CD4-positive, alpha-beta T cell treated with Interleukin-4 for 4 hours (primary cell): ENCODE measurements at places on chromosomes 2 and 18.
A peak's percentile ranks its signal among the peaks of the same experiment; 100 is the strongest.

DNA sequence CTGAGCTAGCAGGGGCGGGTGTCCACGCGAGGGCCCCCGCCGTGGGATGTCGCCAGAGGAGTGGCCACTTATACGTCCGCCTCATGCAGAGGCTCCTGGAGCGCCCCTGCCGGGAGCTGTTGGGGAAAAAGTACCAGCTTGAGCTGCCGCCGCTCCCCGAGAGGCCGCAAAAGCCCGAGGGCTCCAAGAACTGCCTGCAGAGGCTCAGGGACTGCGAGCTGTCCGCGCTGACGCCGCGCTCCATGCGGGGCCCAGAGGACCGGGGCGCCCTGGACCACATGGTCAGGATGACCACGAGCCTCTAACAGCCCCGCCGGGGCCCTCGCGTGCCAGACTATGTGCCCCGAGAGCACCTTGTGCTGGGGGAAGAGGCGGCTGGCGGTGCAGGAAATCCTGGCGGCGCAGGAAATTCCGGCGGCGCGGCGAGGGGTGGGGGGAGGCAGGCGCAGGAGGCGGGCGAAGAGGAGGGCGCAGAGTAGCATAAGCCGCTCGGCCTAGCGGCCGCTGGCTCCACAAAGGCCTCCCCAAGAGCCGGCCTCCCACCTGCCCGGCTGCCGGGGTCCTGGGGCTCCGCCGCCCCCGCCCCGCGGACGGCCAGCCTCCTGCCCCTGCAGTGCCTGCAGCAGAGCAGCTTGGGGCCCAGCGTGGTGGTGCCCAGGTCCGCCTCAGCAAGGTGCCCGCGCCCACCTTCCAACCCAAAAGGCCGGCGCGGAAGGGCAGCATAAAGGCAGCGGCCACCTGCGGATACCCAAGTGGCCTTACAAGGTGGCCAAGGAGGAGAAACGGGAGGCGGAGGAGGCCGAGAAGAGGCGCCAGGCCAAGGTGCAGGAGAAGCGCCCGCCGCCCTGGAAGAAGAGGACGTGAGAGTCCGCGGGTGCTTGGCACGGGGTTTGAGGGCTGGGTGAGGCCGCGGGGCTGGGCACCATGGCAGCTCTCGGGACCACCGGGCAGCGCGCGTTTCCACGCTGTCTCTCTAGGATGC, 42.1 kb upstream of the TRIM43B start:
- peak; percentile 60 for DNase-seq

DNA sequence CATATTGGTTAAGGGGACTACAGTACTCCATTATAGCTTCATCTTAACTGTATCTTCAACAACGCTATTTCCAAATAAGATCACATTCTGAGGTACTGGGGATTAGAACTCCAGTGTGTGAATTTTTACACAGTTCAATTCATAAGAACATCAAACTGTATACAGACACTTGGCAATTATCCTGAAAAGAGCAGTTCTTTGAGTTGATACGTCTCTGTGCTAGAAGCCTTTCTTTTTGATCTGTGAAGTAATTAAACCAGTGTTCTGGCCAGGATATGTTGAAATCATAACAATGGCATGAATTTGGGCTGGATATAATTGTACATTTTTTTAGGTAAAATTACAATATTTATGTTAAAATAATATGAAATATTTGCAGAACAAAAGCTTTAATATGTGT, 93.5 kb upstream of the ITPRID2 start:
- no peak for DNase-seq

- DNase-seq = no peak
Observed at GRCh38 chr2:103208916-103209315, 447.1 kb downstream of the TMEM182 start.

- DNase-seq = no peak
Observed at GRCh38 chr18:8657050-8657820, 48.0 kb downstream of the RAB12 start.

DNA sequence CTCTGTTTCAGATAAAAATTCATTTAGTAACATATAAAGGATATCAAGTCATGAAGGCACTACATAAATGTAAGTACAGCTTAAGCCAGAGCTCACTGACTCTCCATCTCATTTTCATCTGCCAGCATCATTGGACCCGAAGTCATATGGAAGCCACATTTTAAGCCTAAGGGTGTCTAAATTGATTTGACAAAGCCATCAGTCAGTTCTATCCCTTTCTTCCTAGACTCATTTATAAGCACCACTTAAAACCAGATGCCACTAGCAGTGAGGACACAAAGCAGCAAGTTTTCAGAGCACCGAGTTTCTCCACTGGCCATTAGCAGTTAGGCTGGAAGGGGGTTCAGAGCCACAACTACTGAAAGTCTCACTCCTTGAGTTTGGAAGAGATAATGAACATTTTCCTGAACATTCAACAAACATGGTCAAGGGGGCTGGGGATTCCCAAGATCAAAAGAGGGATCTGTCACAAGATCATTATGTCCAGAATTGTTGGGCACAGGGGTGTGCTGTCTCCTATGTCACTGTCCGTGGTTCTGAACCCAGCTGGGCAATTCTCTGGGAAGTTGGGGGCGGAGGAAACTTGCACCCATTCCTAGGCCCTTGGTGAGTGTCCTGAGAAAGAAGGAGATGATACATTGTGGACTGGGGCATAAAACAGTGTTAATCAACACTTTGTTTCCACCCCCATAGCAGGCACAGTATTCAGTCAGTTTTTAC, 158.5 kb upstream of the LMAN1 start:
- DNase-seq = no peak

- no peak for DNase-seq
Observed at GRCh38 chr2:176356251-176356650, 87.0 kb downstream of the MTX2 start.

- DNase-seq = no peak
Observed at GRCh38 chr18:44651478-44651877, 29.2 kb upstream of the SETBP1 start.
